ENCODE measurements at places on chromosomes 2 and 18.
A peak's percentile ranks its signal among the peaks of the same experiment; 100 is the strongest.

- no peak for DNase-seq
Observed at GRCh38 chr2:50647381-50647780, 384.6 kb downstream of the NRXN1 start.

- DNase-seq, result no peak
Observed at GRCh38 chr2:137156221-137156844, 391.0 kb downstream of the THSD7B start.

- DNase-seq, result no peak
Observed at GRCh38 chr2:4256351-4256750, 553.0 kb downstream of the DCDC2C start.

DNA sequence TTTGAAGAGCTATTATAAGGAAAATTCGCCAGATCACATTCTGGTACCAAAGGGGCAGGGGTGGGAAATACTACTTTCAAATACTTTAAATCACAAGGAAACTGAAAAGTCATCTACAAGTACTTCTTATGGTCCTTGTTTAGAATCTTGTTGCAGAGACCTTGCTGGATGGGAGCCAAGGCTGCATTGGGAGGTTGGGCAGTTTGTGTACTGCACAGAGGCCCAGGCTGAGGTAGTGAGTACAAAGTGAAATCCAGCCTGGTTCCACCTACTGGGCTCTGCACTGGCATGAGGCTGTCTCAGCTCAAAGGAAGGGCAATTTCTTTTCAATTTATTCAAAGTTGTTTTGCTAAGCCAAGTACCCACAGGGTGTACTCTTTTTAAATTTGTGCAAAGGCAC is 140.3 kb upstream of the DLX2 start:
- DNase-seq, result no peak

DNA sequence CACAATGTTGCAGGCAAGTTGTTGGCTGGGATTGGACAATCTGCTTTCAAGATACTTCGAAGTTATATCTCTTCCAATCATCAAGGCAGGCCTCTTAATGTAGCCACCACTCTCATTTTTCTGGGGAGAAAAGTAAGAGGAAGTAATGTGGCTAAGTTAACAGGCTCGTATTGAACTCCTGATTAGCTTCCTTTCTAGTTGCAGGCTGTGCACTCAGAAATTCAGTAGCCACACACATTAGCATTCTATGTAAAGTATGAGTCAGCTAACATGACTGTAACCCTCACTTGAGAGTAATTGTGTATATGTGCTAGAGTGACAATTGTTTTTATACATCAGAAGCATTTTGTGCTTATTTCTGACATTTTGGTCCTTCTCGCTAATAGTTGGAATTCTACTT is 3.3 kb downstream of the TWSG1 start:
- DNase-seq, result no peak

GRCh38 chr2:202639231-202639630 is 4.5 kb downstream of the FAM117B start:
- DNase-seq, result no peak

GRCh38 chr2:173239644-173240043 is 115.0 kb upstream of the CDCA7 start:
- peak; percentile 4 for DNase-seq

DNA sequence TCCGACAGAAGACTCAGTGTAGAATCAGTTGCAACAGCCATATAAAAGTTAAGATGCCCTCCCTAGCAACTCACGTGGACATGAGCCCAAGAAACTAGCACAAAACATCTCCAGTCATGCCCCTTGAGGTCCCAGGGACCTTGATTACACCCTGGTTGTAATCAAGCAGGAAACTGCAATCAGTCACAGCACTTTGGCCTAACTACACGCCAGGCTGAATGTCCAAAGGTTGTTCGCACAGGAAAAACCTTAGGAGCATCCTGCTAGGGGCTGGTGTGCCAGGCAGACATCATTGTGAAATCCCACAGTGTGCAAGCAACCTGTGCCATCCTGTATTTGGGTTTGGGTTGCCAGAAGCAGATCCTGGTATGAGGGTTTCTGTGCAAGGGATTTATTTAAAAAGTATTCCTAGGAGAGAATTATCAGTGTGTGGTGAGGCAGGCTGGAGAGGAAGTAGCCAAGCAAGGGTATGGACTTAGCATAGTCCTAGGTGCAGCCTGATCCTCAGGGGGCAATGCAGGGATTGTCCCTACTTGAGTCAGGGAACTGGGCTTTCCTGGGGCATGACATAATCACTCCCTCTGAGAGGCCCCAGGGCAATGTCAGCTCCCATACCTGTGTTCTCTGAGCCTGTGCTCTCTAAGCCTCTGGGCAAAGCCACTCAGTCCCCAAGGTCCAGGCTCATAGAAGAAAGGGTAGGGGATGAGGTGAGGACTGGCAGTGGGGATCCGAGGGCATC is 17.8 kb upstream of the SULT1C2 start:
- DNase-seq, result no peak

- DNase-seq, result no peak
Observed at GRCh38 chr18:28766721-28767120, 589.8 kb upstream of the CDH2 start.

DNA sequence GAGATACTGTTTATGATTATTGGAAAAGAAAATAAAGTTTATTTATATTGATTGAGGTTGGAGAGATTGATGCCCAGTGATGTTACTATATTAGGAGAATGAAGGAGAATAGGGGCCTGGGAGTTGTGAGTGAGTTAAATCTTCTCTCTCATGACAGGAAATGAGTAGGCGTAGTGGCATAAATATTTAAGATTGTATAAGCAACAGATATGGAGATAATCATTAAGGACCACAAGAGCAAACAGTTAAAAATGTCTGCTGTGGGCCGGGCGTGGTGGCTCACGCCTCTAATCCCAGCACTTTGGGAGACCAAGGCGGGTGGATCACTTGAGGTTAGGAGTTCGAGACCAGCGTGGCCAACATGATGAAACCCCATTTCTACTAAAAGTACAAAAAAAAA is 62.7 kb downstream of the PTRHD1 start:
- DNase-seq, result no peak

GRCh38 chr2:21306235-21306634 is 182.5 kb downstream of the TDRD15 start:
- no peak for DNase-seq

- no peak for DNase-seq
Observed at GRCh38 chr2:8328217-8328616, 353.6 kb upstream of the ID2 start.

GRCh38 chr2:223697316-223697891 is 95.2 kb upstream of the SCG2 start:
- no peak for DNase-seq

- peak; percentile 48 for DNase-seq
Observed at GRCh38 chr18:74597034-74597661, 522 bp upstream of the ZNF407 start.

DNA sequence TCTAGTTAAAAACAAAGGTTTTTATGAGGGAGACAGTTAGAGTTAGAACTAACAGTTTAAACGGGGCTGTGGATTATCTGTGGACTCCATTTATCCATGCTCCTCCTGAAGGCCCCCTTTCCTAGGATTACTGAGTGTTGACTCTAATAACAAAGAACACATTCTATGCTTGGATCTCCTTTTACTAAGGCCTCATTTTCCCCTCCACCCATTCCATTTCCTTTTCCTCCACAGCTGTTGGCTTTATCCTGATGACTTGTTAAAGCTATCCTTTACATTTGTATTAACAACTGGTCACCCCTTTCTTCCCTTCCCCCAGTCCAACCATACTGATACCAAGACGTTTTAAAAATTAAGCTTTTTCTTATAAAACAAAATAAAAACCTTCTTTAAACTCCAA is 220.6 kb downstream of the SRBD1 start:
- DNase-seq, result no peak

- no peak for DNase-seq
Observed at GRCh38 chr18:43863180-43863579, 585.9 kb upstream of the SYT4 start.

DNA sequence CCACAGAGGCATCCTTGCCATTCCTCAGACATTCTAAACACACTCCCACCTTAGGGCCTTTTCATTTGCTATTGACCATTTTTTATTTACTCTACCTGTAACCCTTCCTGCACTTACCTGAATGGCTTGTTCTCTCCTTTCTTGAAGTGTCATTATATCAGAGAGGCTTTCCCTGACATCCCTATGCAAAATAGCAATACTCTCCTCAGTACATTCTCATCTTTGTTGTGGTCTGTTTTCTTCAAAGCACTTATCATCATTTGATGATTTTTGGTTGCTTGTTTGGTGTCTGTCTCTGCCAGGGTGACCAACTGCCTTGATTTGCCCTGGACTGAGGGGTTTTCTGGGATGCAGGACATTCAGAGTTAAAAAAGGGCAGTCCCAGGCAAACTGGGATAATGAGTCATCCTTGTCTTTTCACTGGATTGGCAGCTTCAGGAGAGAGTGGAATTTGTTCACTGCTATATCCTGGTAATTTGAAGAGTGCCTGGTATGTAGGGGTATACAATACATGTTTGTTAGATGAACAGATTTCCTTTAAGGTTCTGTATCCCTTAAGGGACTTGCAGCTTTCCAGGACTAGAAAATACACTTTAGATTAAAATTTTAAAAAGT is 102.4 kb downstream of the BABAM2 start:
- no peak for DNase-seq

- DNase-seq, result no peak
Observed at GRCh38 chr2:134402410-134402809, 148.5 kb downstream of the MGAT5 start.

- DNase-seq, result no peak
Observed at GRCh38 chr2:44360749-44361329, 455 bp downstream of the PREPL start.

DNA sequence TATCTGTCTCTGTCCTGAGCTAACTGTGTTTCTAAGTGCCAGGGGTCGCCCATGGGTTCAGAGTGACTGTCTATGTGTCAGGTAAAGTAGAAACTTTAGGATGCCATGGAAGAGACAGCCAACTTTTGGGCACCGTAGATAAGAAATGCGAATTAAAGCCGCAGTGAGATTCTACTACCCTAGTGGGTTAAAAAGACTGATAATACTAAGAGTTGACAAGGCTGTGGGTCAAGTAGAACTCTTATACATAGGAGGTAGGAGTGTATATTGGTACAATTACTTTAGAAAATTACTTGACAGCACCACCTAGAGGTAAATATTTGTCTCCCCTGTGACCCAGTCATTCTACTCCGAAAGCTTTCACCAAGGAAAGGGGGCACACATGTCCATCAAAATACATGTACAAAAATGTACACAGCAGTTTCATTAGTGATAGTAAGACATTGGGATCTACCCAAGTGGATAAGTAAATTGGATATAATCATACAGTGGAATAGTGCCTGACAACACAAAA is 371.3 kb downstream of the SLC4A3 start:
- DNase-seq, result no peak

DNA sequence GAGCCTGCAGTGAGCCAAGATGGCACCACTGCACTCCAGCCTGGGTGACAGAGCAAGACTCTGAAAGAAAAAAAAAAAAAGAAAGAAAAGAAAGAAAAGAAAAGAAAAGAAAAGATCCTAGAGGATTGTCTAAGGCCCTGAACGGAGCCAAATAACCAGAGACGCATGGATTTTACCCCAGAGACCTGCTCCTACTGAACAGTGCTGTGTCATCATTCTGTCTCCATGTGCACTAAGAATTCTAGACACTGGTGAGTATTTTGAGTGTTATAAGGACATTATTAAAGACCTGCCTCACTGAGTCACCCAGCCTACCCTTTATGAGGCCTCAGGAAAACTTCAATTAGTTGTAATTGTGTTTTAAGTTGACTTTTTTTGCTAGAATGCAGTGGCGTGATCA is 61.9 kb upstream of the RIOK3 start:
- DNase-seq, result no peak

GRCh38 chr2:85390941-85391669 is 19.1 kb downstream of the CAPG start:
- peak; percentile 64 for DNase-seq

DNA sequence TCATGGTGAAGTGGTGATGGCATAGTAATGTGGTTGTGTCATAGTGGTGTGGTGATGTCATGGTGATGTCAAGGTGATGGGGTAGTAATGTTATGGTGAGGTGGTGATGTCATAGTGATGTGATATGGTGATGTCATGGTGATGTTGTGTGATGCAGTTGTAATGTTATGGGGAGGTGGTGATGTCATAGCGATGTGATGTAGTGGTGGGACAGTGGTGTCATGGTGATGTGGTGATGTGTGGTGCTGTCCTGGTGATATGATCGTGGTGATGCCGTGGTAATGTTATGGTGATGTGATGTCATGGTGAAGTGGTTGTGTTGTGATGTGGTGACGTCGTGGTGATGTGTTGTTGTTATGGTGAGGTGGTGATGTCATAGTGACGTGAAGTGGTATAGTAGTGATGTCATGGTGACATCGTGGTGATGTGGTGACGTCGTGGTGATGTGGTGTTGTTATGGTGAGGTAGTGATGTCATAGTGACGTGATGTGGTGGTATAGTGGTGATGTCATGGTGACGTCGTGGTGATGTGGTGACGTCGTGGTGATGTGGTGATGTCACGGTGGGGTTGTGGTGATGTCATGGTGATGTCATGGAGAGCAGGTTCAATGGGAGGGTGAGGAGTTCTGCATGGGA is 242.7 kb upstream of the MYT1L start:
- no peak for DNase-seq

DNA sequence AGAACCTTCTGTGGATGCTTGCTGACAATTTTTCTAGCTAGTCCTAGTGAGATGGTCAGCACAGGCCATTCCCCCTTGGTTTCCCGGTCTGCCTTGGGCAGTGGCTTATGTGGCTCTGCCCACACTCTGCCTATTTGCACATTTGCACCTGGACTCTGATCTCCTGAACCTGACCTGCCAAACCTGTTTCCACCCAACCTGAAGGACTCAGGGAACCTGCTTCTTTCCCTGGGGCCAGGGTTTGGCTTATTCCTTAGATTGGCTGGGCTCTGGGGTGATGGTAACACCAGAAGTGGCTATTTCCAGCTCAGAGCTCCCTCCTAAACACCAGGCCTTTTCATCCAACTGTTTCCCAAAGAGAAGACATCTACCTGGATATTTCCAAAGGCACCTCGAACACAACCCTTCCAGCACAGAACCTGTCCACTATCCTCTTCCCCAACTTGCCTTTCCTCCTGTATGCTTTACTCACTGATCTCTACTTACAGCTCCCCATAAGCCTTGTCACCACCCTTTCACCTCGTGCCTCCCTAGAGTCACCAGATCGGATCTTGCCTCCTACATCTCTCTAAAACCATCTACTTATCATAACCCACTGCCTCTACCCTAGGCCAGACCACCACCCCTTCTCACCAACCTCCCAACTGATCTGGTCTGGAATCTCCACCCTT is 5.8 kb upstream of the MTA3 start:
- DNase-seq, result no peak

- no peak for DNase-seq
Observed at GRCh38 chr2:80370375-80371009, 65.9 kb upstream of the LRRTM1 start.

GRCh38 chr2:208064220-208064961 is 39.1 kb upstream of the PLEKHM3 start:
- no peak for DNase-seq

- peak; percentile 45 for DNase-seq
Observed at GRCh38 chr2:213246497-213247281, 37.6 kb upstream of the SPAG16 start.
